GM10248 (cell line): ENCODE measurements at places on chromosomes 7 and 10.
A peak's percentile ranks its signal among the peaks of the same experiment; 100 is the strongest.

DNA sequence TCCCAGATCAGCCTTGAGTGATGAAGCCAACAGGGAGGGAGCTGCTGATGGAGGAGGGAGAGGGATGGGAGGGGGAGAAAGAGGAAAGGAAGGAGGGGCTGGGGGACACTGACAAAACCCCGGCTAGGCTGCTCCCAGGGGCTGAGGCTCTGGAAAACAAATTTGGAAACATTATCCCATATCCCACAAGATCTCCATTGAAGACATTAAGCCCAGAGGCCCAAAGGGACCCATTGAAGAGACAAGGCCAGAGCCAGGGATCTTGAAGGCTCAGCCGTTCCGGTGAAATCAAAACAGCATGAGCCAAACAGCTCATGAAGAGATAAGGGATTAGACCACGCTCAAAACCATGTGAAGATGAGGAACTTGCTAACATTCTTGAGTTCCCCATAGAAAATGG lies 184.3 kb upstream of the ITGB1 start:
- no peak for DNase-seq

DNA sequence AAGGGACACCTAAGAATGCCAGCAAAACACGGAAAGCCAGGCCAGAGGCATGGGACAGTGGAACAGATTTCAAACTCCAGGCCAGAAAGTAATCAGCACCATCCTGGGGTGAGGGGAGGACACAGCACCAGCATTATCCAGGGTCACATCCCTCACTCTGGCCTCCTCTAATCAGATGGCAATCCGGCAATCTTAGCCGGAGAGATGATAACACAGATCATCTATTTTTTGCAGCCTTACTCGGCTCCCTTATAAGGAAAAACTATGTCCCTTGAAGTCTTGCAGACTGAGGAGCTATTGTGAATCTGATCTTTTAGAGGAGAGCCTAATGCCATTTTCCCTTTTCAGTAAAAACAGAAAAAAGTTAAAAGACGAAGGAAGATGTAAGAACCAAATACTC lies 16.5 kb downstream of the TRIL start:
- DNase-seq: no peak

DNA sequence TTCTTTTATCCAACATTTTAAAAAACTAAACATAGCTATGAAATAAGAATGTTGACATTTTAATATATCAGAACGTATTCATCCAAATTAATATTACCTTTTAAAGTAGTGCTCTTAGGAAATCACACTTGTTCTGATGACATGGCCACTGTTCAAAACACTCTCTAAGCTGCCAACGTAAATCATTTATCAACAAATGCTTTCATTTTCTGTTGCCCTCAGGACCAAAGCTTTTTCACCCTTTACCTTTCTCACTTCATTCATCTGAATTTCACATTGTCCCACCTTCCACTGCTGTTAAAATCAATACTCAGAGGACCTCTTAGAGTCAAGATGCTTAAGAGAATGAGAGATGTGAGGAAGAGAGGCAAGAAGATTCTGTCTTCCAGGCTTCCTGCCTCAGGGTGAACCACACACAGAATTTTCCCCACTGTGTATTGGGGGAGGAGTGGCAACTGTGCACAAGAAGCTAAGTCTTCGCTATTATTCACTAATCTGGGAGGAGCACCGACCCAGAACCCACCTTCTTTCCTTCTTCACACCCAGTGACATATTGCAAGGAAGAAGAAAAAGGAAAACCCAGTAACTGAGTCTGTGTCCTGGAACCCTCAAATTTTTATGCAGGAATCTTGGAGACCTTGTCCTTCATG lies 21.0 kb downstream of the HIBADH start:
- peak; percentile 28 for DNase-seq

DNA sequence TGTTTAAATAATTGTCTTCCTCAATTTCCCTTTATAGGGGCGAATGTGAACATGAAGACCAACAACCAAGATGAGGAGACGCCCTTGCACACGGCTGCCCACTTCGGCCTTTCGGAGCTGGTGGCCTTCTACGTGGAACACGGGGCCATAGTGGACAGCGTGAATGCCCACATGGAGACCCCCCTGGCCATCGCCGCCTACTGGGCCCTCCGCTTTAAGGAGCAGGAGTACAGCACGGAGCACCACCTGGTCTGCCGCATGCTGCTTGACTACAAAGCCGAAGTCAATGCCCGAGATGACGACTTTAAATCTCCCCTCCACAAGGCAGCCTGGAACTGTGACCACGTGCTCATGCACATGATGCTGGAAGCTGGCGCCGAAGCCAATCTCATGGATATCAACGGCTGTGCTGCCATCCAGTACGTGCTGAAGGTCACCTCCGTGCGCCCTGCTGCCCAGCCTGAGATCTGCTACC lies 42.1 kb downstream of the ASB4 start:
- no peak for DNase-seq

DNA sequence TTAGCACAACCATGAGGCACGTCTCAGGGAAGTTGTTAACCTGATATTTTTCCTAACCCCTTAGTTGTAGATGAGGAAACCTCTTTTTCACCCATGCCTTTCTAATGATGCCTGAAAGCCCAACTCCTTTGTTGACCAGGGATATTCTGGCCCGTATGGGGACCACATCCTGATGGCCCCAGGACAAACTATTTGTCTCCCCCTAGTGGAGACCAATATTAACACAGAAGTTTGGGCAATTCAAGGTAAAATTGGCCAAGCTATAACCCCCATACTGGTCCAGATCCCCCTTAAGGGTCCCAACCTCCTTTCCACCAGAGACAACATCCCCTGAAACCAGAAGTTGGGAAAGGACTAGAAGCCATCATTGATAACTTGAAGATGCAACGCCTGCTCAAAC lies 893.3 kb downstream of the SORCS1 start:
- no peak for DNase-seq

DNA sequence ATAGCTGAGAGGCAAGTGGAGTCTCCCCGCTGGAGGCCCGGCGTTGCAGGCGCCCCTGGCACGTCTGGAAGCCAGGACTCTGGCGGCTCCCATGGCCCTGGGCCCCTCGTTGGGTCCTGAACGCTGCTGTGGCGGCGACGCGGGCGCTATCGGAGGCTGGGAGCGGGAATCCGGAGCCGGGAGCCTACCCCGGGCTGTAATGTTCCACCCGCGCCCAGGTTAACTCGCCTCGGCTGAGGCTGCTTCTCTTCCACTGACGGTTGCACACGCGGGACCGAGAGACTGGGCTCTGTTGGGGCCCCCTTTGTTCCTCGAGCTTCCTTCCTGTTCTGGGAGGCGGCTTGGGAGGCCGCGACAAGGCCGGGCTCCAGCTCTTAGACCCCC lies 1.3 kb upstream of the HOXA5 start:
- DNase-seq: no peak

DNA sequence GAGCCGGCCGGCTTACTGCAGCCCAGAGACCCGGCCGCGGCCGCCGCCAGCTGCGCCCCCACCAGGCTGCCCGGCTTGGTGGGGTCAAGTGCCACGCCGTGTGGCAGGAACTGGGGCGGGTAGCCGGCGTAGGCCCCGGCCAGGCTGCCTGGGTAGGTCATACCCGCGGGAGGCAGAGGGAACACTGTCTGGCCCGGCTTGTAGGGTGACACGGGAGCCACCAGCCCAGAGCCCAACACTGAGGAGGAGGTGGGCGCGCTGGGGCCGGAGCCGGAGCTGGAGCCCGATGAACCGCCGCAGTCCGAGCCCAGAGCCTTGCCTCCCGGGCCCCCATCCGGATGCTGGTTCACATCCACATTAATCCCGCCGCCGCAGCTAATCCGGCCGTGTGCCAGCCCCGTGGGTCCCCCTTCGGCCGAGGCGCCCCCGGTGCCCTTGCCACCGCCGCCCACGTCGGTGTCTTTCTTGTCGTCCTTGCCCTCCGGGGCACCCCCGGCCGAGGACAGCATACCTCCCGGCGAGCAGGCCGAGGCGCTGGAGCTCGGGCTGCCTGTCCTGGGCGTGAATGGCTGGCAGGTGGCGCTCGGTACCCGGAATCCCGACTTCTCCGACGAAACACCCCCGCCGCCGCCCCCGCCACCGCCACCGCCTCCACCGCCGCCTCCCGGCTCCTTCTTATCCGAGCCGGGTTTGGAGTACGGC lies 2.0 kb downstream of the ZNF503 start:
- DNase-seq: peak; percentile 71

DNA sequence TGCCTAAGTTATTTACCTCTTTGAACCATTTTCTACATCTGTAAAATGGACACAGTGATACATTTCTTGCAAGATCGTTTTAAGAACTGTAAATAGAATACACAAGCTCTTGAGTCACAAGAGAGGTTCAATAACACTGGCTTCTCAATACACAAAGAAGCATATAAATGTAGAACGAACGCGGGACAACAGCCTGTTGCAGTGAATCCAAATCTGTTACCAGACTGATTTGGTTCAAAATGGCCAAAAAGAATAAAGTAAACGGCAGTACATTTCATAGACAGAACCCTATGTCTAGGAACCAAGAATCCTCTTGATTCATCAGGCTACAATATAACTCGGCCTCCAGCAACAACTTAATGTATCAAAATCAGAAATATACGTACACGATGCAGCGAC lies 701 bp downstream of the MTPAP start:
- no peak for DNase-seq

DNA sequence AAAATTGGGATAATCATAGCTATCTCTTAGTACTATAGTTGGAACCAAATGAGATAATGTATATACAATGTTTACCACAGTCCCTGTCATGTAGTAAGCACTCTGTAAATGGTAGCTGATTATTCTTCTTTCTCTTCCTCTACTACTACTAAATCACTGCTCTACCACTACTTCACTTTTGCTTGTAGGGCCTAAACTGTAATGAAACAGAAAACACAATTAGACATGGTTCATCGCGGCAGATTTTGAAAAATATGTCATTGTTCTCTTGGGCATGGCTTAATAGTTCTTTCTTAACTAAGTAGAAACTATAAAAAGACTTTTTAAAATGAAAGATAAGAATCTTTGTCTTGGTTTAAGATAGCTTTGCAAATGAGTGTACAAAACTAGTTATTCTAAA lies 34.9 kb downstream of the R3HCC1L start:
- no peak for DNase-seq

DNA sequence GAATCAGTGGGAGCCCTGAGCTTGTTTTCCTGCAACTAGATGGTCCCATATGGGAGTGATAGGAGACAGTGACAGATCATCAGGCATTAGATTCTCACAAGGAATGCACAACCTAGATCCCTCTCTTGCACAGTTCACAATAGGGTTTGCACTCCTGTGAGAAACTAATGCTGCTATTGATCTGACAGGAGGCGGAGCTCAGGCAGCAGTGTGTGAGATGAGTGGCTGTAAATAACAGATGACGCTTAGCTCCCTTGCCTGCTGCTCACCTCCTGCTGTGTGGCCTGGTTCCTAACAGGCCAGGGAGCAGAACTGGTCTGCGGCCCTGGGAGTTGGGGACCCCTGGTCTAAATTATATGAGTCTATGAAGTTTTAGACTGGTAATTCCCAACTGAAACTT lies 3.9 kb downstream of the MIOS start:
- no peak for DNase-seq

GRCh38 chr10:106967452-106967851 lies 197.1 kb downstream of the SORCS1 start:
- DNase-seq: no peak

DNA sequence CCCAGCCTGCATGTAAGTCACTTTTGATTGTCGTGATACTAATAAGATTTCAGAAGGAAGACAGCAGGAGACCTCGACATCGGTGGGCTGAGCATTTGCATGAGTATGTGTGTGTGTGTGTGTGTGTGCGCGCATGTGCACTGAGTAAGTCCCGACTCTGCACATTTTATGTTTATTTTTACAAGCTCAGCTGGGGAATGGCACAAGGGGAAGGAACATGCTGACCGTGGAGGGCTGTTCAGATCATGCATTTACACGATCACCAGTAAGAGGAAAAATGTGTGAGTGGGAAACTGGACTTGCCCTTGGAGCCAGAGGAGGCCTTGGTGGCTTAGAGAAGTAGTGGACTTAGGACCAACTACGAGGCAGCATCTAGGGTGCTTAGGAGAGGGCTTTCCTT lies 41.3 kb downstream of the IL2RA start:
- DNase-seq: no peak

GRCh38 chr7:3589752-3590151 lies 288.7 kb downstream of the SDK1 start:
- DNase-seq: no peak

DNA sequence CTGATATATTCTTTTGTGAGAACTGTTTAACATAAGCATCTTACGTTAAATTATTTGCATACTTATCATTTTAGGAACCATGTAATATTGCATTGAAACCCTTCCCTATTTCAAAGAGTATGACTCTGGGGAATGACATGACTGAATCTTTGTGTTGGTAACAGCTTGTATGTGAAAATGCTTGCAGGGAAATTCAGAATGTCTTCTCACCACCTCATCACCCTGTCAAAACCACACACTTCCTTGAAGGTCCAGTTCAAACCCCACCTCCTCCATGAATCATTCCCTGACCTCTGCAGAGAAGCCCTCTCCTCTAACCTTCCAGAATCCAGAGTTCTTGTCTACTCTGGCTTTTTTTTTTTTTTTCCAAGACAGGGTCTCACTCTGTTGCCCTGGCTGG lies 26.3 kb upstream of the NKX2-3 start:
- no peak for DNase-seq

- no peak for DNase-seq
Observed at GRCh38 chr10:104303594-104304355, 34.5 kb downstream of the ITPRIP start.

GRCh38 chr7:73706126-73707044 lies 13.1 kb downstream of the STX1A start:
- DNase-seq: no peak

DNA sequence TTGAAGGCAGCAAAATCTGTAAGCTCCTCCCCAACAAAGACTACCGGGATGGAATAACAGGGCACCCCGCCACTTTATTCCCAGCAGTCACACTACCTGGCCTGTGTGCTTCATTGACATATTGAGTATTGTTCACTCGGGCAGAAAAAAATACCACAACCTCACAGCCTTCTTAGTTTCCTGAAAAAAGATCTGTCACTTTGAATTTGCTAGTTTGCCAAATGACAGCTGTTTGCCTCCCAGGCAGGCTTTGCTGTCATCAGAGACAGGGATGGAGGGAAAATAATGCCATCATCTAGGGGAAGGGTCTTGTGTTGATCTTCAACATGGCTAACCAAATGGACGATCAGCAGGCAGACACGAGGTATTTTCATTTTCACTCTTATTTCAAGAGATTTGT lies 26.9 kb downstream of the BMPER start:
- no peak for DNase-seq

DNA sequence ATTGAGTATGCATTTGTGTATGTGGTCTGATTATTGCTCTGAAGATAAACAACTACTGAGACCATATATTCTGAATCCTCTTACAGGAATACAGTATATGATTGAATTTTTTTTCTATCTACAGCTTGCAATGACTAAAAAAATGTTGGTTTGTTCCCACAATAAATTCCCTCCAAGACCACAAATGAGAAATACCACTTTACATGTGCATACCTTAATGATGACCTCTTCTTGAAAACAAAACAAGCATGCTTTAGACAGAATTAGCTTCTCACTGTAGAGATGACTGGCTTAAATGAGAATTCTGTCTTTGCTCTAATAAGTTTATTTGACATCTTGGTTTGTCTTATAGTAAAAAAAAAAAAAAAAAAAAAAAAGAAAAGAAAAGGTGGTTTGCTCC lies 241.5 kb downstream of the PCDH15 start:
- no peak for DNase-seq

- DNase-seq: peak; percentile 47
Observed at GRCh38 chr10:62050893-62051433, 149.5 kb downstream of the ARID5B start.
